Neural crest cell (in vitro differentiated cells): ENCODE measurements at places on chromosomes 2 and 18. TPM values are rescaled to one million over a fixed set of nuclear protein-coding genes. Genes with fewer than 3 reads are reported as not detected.
A peak's percentile ranks its signal among the peaks of the same experiment; 100 is the strongest.

DNA sequence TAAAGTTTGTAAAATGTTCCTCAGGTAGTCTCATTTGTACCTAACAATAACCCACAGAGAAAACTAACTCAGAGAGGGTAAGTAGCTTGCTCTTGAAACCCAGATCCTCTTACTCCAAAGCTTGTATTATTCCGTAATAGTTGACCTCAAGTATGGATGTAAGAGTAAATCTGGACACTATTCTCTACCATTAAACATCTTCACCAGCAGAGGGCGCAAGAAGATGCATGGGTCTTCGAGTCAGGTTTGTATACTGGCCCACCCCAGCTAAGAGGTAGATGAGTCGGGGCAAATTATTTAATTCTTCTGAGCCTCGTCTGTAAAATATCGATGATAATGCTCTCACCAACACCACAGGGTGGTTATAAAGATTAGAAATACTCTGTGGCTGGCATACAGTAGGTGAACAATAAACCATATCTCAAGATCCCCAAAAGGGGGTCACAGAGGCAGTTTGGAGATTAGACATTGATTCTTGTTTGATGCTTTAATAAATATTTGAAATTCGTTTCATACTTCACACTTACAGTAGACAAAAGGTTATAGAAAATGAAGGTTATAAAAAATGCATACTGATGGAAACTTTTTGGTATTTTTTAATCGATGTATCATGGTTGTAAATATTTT is 3.5 kb upstream of the CABLES1 start:
- H3K4me3 ChIP-seq, result peak overlapping the region; percentile 76
- H3K36me3 ChIP-seq, result no peaks in the 10 kb centered on the region
- no peak overlapping the region for H3K27ac ChIP-seq
- peak; percentile 75 for DNase-seq
- H3K4me1 ChIP-seq, result peaks cover 6% of the 10 kb centered on the region

DNA sequence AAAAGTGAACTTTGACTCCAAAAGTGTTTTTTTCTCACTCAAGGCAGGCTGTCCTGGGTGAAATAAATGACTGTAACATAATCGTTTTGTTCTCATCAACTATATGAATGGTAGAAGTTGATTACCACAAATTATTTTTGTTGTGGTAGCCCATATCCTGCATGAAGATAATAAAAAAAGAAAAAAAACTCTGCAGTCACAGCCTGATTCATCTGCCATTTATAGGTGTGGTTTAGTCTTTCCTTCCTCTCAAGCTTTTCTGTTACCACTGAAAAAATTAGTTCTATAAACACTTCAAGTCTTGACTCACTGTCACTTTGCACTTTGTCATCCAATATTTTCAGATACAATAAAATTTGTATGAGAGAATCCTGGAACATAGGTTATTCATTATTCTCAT is 522.0 kb downstream of the PLCL1 start:
- H3K4me1 ChIP-seq, result no peaks in the 10 kb centered on the region
- no peak overlapping the region for H3K4me3 ChIP-seq
- H3K36me3 ChIP-seq, result no peaks in the 10 kb centered on the region
- DNase-seq, result no peak
- H3K27me3 ChIP-seq, result peaks cover 3% of the 10 kb centered on the region

DNA sequence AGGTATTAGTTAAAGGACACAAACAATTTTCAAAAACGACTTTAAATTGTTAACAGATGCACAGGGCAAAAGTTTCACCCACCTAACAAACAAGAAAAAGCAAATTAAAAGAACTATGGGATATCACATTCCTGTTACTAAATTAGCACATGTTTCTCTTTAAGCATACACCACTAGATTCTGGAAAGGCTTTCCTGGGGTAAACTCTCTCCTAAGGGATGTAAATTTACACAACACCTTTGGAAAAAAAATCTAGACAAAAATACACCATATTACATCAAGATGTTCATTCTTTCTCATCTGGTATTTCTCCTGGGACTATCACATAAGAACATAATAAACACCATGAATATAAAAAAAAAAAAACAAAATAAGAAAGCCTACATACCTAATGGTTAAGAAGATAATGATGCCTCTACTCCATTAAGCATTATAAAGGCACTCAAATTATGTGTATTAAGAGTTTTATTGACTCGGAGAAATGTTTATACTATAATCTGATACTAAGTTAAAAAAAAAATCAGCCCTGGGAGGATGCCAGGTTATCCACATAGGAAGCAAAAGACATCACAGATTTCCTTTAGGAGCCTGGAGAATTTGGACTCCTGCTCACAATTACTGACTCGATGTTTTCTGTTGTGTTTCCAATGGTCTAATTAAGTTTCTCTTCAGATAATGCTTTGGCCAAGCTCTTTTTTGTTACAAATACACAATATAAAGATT is 82.8 kb upstream of the AFF3 start:
- H3K36me3 ChIP-seq, result no peaks in the 10 kb centered on the region
- H3K4me3 ChIP-seq, result no peak overlapping the region
- no peak for DNase-seq
- H3K27me3 ChIP-seq, result no peaks in the 10 kb centered on the region
- no peak overlapping the region for H3K27ac ChIP-seq

GRCh38 chr18:73924836-73925235 is 222.8 kb downstream of the FBXO15 start:
- H3K27me3 ChIP-seq, result peaks cover 8% of the 10 kb centered on the region
- DNase-seq, result no peak
- H3K4me3 ChIP-seq, result no peak overlapping the region
- no peak overlapping the region for H3K27ac ChIP-seq

- no peak overlapping the region for H3K27ac ChIP-seq
- no peaks in the 10 kb centered on the region for H3K27me3 ChIP-seq
- no peak for DNase-seq
- H3K36me3 ChIP-seq, result peaks cover 2% of the 10 kb centered on the region
These were observed 11.3 kb downstream of the TSHZ1 start for GRCh38 chr18:75221897-75222296.

DNA sequence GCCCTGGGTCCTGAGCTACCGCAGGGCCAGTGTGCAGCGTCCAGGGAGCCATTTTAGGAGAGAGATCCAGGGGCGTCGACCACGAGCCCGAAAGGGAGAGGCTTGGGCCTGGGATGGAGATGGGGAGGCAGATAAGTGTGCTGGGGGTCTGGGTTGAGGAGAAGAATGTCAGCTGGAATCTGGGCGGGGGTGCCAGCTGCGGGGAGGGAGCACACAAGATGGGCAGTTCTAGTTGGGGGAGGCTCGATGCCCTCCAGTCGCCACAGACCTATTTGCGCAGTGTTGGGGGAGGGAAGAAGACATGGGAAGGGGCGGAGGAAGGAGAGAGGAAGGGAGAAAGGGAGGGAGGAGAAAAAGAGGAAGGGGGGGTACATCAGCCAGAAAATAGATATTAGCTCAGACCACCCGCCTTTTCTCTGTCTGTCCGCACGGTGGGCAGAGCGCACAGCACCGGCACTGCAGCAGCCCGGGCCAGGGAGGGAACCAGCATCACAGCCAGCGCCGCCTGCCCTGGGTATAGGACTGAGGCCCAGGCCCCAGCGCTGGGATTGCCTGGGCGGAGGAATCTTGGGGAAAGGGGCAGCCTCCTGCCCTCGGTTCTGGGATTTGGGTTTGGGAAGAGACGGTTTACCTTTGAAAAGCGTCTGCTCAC is 1.9 kb upstream of the HOXD11 start:
- peaks cover 4% of the 10 kb centered on the region for H3K36me3 ChIP-seq
- DNase-seq, result no peak
- peaks cover 13% of the 10 kb centered on the region for H3K4me1 ChIP-seq
- no peak overlapping the region for H3K4me3 ChIP-seq
- H3K27ac ChIP-seq, result no peak overlapping the region

DNA sequence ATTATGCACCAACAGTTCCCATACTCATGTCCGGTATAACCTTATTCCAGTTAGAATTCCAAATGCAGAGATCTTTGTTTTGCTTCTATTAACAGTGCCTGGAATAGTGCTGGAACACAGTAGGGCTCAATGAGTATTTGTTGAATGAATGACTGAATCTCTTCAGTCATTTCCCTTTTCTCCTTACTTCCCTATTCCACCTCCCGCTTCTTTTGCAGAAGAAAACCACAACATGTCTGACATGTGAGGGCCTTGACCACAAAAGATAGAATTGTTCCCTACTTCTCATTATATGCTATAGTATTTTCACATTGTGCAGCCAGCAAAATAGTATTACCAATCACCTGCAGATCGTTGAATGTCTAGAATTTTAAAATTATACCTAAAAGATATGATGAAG is 19.5 kb upstream of the HNRNPLL start:
- no peak for DNase-seq
- H3K27me3 ChIP-seq, result no peaks in the 10 kb centered on the region
- H3K4me3 ChIP-seq, result no peak overlapping the region
- no peaks in the 10 kb centered on the region for H3K4me1 ChIP-seq

- no peak overlapping the region for H3K27ac ChIP-seq
- peaks cover 16% of the 10 kb centered on the region for H3K36me3 ChIP-seq
- no peaks in the 10 kb centered on the region for H3K4me1 ChIP-seq
- H3K4me3 ChIP-seq, result no peak overlapping the region
- DNase-seq, result no peak
These were observed 15.2 kb downstream of the AFG3L2 start for GRCh38 chr18:12361770-12362378.

- peaks cover 41% of the 10 kb centered on the region for H3K27me3 ChIP-seq
- peaks cover 36% of the 10 kb centered on the region for H3K4me1 ChIP-seq
- no peak overlapping the region for H3K4me3 ChIP-seq
- H3K36me3 ChIP-seq, result no peaks in the 10 kb centered on the region
These were observed 47.4 kb upstream of the RMDN2 start for GRCh38 chr2:37877457-37878315.

DNA sequence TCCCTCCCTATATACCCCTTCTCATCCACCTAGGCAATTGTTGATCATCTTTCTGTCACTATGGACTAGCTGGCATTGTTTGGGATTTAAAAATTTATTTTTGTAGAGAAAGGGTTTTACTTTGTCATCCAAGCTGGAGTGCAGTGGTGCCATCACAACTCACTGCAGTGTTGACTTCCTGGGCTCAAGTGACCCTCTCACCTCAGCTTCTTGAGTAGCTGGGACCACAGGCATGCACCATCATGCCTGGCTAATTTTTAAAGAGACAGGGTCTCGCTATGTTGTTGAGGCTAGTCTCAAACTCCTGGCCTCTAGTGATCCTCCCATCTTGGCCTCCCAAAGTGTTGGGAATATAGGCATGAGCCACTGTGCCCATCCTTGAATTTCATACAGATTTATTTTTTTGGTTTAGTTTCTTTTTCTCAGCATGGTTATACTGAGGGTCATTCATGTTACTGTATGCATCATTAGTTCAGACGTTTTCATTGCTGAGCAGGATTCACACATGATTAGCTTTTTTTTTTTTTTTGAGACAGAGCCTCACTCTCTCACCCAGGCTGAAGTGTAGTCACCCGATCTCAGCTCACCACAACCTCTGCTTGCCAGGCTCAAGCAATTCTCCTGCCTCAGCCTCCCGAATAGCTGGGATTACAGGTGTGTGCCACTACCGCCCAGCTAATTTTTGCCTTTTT is 8.6 kb upstream of the PCARE start:
- H3K4me3 ChIP-seq, result no peak overlapping the region
- H3K27ac ChIP-seq, result peak overlapping the region; percentile 92
- no peaks in the 10 kb centered on the region for H3K4me1 ChIP-seq
- no peak for DNase-seq
- no peaks in the 10 kb centered on the region for H3K27me3 ChIP-seq

DNA sequence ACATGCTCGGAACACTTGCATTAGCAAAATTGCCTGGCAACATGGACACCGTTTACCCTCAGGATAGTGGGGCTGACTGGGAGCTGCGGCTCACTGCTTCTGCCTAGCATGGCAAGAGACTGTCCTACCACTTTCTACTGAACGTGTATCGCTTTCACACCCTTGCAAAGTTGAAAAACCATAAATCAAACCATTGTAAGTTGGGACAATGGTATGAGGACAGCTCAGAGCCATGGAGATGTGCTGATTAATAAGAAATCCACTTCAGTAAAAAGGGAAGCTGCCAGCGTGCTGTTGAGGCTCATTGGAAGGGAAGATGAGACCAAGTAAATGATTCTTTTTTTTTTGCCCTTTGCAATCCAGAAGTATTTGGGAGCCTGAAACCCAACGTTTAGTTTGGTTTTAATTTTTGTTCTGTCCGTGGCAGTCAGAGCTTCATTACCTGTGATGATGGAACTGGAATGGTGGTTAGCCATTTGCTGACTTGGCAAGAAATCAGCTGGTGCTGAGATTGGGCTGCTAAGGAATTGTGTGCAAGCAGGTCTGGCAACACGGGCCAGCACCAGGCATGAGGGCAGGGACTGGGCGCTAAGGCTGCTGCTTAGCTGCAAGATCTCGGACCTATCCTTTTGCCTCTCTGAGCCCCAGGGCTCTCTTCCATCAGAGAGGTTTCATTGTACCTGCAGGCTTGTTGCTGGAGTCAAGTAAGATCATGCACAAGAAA is 75.5 kb upstream of the HS6ST1 start:
- H3K4me3 ChIP-seq, result no peak overlapping the region
- peaks cover 38% of the 10 kb centered on the region for H3K4me1 ChIP-seq
- H3K27ac ChIP-seq, result no peak overlapping the region
- H3K27me3 ChIP-seq, result peaks cover 43% of the 10 kb centered on the region
- no peak for DNase-seq
- no peaks in the 10 kb centered on the region for H3K36me3 ChIP-seq

GRCh38 chr2:168145011-168145410 is 102.4 kb downstream of the STK39 start:
- peaks cover 2% of the 10 kb centered on the region for H3K36me3 ChIP-seq
- no peak overlapping the region for H3K27ac ChIP-seq
- no peaks in the 10 kb centered on the region for H3K27me3 ChIP-seq
- H3K4me1 ChIP-seq, result peaks cover 10% of the 10 kb centered on the region

DNA sequence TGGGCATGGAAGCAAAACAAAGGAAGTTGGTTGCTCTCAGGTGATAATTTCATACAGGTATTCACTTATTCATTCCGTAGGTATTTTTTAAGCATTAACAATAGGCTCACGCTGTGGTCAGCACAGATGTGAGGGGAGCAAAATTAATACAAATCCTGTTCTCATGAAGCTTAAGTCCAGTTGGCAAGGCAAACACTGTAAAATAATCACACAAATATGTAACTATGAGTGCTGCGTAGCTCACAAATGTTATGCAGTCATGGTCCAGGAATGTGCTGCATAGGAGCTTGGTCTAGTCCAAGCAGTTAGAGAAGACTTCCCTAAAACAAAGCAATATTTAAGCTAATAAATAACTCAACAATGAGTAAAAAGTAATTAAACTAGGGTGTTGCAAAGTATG is 23.9 kb downstream of the SP5 start:
- H3K4me3 ChIP-seq, result no peak overlapping the region
- H3K27ac ChIP-seq, result no peak overlapping the region
- no peaks in the 10 kb centered on the region for H3K4me1 ChIP-seq
- DNase-seq, result no peak
- no peaks in the 10 kb centered on the region for H3K36me3 ChIP-seq

DNA sequence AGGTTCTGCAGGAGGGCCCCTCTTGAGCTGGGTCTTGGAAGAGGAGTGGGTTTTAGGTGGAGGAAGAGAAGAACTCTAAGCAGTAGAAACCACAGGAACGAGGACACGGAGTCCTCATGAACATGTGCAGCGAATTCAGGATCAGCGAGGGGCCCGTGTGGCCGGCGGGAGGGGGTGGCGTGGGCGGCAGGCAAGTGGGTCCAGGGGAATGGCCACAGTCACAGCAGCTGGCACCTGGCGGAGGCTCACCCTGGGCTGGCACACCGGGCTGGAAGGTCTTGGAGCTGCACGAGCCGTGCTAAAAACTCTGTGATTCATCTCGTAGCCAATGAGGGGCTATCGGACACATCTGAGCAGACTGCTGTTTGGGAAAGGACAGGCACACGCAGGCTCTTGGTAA is 18.0 kb upstream of the CIDEA start:
- H3K27ac ChIP-seq, result no peak overlapping the region
- no peaks in the 10 kb centered on the region for H3K36me3 ChIP-seq
- peaks cover 26% of the 10 kb centered on the region for H3K27me3 ChIP-seq
- no peak overlapping the region for H3K4me3 ChIP-seq
- DNase-seq, result no peak

The MOGAT1 gene
- total RNA-seq, result 0.30 TPM in 1 of 2 replicates, not detected in the other

The BOD1L2 gene
- not detected in 2 replicates for total RNA-seq

The TMEM37 gene
- 4.7 and 5.3 TPM in 2 replicates for total RNA-seq

The CYP27C1 gene
- 10.1 and 10.2 TPM in 2 replicates for total RNA-seq
